ENCODE measurements at places on chromosomes 5 and 9. TPM values are rescaled to one million over a fixed set of nuclear protein-coding genes. Genes with fewer than 3 reads are reported as not detected.

The TYRP1 gene
- total RNA-seq: not detected

The IL9 gene
- total RNA-seq: not detected

The ENG gene
- total RNA-seq: 94.7 TPM

DNA sequence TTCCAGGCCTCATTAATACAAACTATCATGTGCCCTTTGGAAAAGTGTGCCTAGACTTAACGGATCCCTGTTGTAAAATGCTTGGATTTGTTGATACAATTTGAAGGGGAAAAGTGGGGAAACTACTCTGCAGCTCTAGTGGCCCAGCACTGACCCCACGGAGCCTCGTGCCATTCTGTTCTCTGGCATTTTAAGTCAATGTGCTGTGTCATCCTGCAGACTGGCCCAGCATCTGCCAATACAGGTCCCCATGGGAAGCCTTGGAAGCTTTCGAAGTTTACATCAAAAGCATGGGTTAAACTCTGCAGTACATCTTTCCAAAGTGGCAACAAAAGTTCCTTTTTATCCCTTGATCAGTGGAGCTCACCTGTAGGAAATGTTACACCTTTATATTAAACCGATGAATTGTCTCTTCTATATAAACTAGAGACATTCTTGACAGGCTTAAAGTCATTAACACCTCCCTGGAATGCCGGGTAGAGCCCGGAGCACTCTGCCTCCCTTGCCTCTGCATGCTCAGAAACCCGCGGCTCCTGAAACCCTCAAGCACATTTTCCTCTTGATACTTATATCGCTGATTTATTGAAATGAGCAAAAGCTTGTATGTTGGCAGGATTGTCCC lies 596.0 kb upstream of the ADAMTS16 start:
- H3K36me3 ChIP-seq: no peaks in the 10 kb centered on the region
- no peaks in the 10 kb centered on the region for H3K27me3 ChIP-seq
- DNase-seq: no peak

The FOXD1 gene
- total RNA-seq: 6.5 TPM

- H3K4me3 ChIP-seq: no peak overlapping the region
- no peak overlapping the region for H3K27ac ChIP-seq
- H3K27me3 ChIP-seq: peaks cover 15% of the 10 kb centered on the region
- H3K4me1 ChIP-seq: no peaks in the 10 kb centered on the region
Measured at GRCh38 chr9:97773091-97773490, 76.0 kb upstream of the XPA start.

The PLEKHG4B gene
- 0.19 TPM for total RNA-seq

The GPRIN1 gene
- 0.42 TPM for total RNA-seq

GRCh38 chr9:132020820-132021510 lies 58.7 kb downstream of the MED27 start:
- no peak overlapping the region for H3K4me3 ChIP-seq
- no peaks in the 10 kb centered on the region for H3K27me3 ChIP-seq
- peaks cover 23% of the 10 kb centered on the region for H3K4me1 ChIP-seq
- no peak for DNase-seq
- no peak overlapping the region for H3K27ac ChIP-seq

DNA sequence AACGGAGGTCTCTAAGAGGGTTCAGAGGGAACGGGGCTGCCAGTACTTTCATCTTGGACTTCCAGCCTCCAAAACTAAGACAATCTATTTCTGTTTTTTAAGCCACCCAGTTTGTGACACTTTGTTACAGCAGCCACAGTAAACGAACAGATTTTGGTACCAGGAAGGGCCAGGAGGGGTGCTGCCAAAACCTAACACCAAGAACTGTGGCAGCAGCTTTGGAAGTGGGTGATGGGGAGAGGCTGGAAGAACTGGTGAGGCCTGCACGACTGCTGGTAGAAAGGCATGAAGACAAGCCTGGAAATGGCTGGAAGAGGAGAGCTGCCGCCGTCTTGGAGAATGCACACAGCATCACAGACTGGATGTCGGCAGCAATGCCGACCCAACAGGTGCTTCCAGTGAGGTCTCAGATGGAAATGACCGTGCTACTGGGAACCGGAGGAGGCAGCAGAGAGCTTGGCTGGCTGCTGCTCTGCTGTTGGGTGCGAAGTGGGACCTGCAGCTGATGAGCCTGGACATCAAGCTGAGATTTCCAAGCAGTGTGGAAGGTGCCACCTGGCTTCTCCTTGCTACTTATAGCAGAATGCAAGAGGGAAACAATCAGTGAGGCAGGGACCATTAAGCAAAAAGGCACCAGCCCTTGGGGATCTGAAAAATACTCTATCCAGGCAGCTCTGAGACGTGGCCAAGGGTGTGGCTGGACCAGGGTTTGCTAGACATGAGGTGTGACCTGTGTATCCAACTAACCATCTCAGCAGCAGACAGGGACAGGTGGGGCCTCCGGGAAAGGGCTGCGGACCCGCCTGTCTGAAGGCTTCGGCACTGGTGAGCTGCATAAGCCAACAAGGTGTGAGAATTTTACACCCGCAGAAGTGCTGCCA lies 4.7 kb upstream of the TMEM210 start:
- H3K27me3 ChIP-seq: peaks cover 9% of the 10 kb centered on the region
- H3K4me1 ChIP-seq: peaks cover 10% of the 10 kb centered on the region
- no peak overlapping the region for H3K27ac ChIP-seq
- no peaks in the 10 kb centered on the region for H3K36me3 ChIP-seq

All from adrenal gland (tissue), 19 donors.